Cardiac ventricle fibroblast (primary cell): ENCODE measurements at places on chromosomes 3 and 15. TPM values are rescaled to one million over a fixed set of nuclear protein-coding genes. Genes with fewer than 3 reads are reported as not detected.

Gene LRRIQ4
- total RNA-seq = not detected in 2 replicates

Gene AQP9
- not detected in 2 replicates for total RNA-seq

Gene CHRNA5
- total RNA-seq = 0.29 and 3.5 TPM in 2 replicates

Gene MAGEL2
- total RNA-seq = 0.05 and 0.12 TPM in 2 replicates

Gene CIDEC
- 32.9 and 37.6 TPM in 2 replicates for total RNA-seq
